ENCODE measurements at places on chromosomes 5 and 9.

- no peak for DNase-seq
Measured at GRCh38 chr5:159187719-159188118, 21.6 kb downstream of the RNF145 start.

DNA sequence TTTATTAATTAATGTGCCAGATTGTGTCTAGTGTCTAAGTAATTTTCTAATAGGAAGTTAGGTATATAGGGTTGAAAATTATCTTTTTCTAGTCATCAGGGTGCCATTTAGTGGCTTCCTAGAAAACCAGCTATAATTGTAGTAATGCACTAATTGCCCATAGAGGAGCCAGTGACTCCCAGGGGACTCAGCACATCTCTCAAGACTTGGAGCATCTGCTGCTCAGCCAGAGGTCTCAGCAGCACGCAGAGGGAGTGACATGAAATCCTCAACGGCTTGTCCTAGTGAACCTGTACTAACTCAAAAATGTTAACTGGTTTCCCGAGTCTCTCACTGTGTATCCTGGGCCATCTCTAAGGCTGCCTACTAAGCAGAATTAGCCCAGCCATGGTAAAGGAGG is 78.2 kb upstream of the MAN2A1 start:
- DNase-seq, result no peak

GRCh38 chr9:6356904-6357303 is 28.7 kb downstream of the TPD52L3 start:
- no peak for DNase-seq

GRCh38 chr9:133064241-133065069 is 2.7 kb downstream of the CEL start:
- no peak for DNase-seq

DNA sequence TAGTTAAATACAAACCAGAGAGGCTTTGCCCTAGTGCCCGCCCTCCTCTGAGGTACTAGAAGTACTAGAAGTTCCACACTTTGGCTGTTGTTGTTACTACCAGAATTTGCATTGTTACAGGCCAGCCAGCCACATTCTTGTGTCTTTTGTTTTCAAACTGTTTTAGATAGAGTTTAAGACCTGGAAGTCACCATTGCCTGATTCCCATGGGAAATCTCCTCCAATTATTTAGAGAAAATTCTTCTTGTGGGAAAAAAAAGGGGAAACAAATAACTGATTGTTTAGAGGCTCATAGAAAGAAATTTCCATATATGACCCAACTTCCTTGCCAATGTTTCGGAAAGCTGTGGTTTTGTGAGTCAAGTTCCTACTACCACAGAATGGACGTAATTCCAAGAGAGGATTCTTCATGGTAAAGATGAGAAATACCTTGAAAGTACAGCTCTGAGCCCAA is 252.2 kb downstream of the GOLPH3 start:
- no peak for DNase-seq

DNA sequence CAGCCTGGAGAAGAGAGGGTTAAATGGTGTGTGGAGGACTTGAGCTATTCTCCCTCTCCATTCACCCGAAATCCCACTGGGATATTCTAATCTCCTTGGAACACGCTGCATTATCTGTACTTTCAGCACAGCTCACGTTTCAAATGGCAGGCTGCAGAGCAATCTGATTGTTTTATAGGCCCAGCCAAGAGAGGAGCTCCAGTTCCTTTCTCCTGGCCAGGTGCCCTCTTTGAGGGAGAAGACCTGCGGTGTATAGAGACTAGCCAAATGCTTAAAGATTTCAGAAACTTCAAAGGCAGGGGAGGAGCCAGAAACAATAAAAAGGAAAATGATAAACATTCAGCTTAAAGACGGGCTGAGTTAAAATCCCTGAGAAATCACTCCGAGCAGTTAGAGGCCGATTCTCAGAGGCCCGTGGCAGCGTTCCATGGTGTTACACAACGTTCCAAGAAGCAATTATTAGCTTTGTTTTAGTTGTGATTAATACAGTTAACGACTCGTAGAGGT is 564.0 kb upstream of the KLF4 start:
- no peak for DNase-seq

GRCh38 chr9:74942801-74943200 is 9.9 kb downstream of the C9orf40 start:
- peak; percentile 60 for DNase-seq

GRCh38 chr9:134993996-134994720 is 76.4 kb upstream of the FCN1 start:
- DNase-seq, result no peak

DNA sequence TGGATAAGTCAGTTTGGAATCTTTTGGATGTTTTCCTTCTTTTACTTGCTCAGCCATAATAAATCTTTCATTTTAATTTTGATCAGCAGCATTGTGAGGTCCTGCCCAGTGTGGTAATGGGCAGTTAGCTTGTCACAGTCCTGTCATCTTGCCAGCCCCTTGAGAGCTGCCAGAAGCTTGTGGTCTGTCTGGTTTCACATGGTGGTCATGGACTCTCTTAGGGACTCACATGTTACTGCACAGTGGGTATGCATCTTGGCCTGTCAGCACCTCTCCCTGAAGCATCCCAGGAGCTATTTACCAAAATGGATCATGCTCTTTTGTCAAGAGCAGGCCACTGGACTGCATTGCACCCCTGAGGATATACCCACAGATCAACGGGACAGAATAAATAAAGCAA is 60.3 kb downstream of the DAPK1 start:
- no peak for DNase-seq

DNA sequence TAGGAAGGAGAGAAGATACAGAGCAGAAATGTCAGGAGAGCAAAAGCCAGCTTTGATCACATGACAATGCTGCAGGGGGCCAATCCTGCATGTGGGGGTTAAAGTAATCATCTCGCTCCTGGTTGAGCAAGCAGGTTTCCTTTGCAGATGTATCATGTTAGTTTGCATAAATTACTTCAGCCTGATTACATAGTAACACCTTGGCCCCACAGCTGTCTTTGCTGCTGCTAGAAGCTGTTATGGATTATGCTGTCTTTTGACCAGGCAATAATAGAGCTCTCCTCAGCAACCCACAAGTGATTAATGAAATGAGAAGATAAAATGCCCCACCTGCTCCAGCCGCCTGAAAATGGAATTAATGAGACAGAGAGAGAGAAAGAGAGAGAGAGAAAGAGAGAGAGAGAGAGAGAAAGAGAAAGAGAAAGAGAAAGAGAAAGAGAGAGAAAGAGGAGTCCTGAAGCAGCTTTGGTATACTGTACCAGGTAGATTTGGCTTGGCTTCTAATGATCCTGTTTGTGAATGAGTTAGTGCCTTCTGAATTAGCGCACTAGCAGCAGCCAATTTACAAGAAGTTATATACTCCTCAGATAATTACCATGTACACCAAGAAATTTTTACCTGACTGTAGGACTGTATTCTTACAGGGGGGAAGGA is 174.3 kb upstream of the RORB start:
- no peak for DNase-seq

- no peak for DNase-seq
Measured at GRCh38 chr9:109264877-109265587, 55.8 kb downstream of the EPB41L4B start.

DNA sequence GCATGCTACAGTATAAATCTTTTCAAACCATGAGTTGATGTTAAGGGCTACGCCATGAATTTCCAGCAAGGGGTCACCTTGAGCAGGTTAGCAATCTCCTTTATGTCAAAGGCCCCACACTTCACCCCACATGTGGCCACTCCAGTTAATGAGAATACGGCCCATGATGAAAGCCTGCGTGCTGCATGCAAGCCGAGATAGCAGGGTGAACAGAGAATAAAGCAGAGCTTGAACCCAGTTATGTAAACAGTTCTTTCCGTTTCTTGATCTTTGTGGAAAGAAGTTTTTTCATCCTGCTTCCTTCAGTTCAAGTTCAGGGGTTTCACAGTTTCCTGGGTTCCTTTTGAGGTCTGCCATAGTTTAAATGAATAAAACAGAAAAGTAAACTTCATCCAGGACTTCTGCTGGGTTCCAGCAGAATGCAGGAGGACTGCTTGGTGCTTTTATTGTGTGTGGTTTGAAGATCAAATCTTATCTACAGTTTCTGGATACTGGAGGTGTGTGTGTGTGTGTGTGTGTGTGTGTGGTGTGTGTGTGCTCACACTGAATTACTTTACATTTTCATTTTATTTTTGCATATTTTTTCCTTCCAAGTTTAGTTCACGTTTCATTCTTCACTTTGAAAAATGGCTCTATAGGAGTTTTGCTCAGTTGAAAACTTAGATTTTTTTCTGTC is 87.1 kb downstream of the HMHB1 start:
- no peak for DNase-seq

DNA sequence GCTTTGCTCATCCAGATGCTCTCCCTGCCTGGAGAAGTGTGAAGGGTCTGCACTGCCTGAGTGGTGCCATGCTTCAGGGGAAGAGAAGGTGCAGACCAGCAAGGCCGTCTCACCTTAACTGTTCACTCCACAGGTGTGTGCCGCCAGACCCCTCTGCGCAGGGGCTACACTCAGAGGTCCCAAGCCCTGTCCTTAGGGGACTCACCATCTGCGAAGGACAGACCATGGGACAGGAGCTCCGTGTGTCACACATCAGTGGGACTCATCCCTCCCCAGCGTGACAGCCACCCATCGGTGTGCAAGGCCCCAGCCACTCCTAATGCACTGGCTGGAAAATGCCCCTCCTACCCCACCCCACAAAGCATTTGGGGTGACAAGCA is 142.9 kb downstream of the OLFM1 start:
- DNase-seq, result no peak

DNA sequence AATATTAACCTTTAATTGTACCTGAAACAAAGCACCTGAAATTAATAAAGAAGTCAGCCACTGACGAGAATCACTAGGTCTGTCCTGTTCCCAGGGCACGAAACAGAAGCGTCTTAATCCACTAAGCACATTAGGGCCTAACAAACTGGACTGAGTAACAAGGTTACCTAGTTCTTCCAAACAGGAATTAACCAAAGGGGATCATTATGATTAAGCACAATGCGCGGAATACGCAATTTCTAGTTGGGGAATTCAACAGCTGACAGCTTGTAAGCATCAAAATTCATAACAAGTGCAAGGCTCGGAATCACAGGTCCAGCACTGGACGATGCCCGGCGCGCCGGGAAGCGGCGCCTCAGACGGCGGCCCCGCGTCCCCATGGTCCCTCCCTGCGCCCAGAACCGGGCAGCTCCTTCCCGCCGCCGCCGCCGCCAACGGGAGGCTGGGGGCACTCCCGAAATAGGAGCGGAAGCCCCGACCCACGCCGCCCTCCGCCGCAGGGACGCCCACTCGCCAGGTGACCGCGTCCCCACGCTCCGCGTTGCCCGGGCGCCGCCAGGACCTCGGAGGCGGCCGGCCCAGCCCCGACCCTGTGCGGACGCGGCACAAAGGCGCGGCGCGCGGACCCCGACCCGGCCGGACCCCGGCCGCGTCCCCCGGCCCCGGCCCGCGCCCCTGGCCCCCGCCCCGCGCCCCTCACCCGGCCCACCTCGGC is 898 bp downstream of the CAMSAP1 start:
- no peak for DNase-seq

GRCh38 chr5:93193431-93194347 is 387.3 kb downstream of the NR2F1-AS1 start:
- DNase-seq, result no peak

- no peak for DNase-seq
Measured at GRCh38 chr9:109439378-109440116, 58.6 kb downstream of the PTPN3 start.

DNA sequence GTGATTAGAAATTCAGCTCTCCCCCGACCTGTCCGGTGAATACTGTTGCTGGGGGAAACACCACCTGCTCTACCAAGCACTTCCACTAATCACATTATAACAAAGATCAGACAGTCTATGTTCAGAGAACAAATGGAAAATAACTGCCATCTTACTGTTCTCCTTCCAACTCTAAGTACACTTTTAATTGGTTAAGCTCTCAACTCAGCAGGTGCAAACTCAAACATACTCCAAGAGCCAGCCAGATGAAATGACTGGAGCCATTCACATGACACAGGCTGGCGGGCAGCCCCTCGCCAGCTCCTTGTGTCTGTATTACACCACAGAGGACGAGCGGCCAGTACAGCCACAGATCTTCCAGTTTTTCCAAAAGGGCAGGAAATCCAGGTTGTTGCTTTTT is 16.1 kb downstream of the LIFR start:
- no peak for DNase-seq

DNA sequence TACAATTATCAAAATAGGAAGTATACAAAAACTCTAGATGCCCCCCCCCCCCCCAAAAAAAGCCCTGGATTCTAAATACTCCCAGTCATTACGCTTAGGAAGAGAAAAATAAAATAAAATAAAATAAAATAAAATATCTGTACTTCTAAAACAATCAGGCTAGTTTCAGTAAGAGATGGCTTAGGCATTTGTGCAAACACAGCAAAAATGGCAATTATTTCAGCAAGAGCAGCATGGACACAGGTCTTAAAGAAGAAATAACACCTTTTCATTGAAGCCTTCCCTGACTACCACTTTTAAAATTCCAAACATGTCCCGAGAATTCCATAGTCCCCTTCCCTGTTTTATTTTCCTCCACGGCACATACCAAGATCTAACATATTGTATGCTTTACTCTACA is 218.6 kb upstream of the POU5F2 start:
- DNase-seq, result no peak

DNA sequence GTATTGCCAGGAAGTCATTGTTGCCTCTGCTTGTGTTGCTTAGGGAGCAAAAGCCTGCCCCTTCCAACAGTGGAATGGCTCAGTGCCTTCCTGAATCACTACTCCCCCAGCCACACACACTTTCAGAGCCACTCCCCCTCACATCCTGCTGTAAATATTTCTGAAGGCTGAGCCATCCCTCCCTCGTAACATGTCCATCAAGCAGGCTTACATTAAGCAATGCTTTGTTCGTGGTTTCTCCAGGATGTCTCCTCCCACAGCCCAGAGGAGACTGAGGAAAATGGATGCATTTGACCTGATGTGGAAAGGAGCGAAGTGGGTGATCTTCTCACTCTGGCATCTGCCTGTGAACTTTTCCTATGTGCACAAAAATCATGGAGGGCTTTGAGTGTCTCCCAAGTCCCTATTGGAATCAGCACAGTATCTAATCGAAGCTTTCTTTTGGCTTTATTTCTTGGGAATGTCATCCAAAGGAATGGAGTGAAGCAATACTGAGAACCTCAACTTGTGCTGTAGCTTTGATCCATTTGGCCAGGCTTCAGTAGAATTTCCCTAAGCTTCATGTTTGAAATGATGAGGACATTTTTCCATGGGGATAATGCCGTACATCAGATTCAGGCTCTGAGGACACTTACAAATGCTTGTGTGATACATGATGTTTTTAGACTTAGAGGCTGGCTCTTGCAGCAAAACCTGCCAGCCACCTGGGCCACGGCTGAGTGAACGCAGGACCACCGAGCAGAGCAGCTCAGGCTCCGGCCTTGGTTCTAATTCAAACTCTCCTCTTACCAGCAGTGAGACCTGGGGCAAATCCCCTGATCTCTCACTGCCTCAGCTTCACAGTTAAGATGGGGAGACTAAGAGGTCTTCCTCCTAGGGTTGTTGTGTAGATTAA is 389.1 kb downstream of the ENC1 start:
- DNase-seq, result no peak

Data from activated CD4-positive, alpha-beta T cell treated with anti-CD3 and anti-CD28 coated beads, Interleukin-2, amount 50 U/mL, for 16 hours (primary cell).